ENCODE measurements at places on chromosomes 3 and 15. TPM values are rescaled to one million over a fixed set of nuclear protein-coding genes. Genes with fewer than 3 reads are reported as not detected.

EPB42 gene
- total RNA-seq: not detected

TMEM108 gene
- total RNA-seq: not detected

OXTR gene
- 1.6 TPM for total RNA-seq

FOXP1 gene
- total RNA-seq: 156 TPM

PPARG gene
- total RNA-seq: 7.0 TPM

CAMK1 gene
- 167 TPM for total RNA-seq

CFAP91 gene
- 2.5 TPM for total RNA-seq

DAZL gene
- 21.5 TPM for total RNA-seq

CYP8B1 gene
- total RNA-seq: not detected

ABHD5 gene
- 20.6 TPM for total RNA-seq

Measured in prostate gland (tissue), 2 donors.